ENCODE measurements at places on chromosomes 3 and 15.

DNA sequence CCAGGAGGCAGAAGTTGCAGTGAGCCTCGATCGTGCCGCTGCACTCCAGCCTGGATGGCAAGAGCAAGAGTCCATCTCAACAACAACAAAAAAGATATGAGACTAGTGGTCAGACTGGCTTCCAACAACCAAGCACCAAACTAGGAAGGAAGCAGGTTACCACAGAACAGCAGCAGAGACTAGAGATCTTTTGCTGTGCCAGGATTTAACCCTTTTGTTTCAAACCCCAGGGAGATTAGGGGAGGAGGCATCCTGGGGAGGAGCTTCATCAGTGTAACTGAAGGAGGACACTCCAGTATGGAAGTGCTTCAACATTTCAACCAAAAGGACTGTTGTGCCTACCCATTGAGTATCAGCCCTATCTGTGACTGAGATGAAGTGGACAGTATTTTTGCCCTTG is 240.3 kb downstream of the ZIC1 start:
- DNase-seq, result no peak

DNA sequence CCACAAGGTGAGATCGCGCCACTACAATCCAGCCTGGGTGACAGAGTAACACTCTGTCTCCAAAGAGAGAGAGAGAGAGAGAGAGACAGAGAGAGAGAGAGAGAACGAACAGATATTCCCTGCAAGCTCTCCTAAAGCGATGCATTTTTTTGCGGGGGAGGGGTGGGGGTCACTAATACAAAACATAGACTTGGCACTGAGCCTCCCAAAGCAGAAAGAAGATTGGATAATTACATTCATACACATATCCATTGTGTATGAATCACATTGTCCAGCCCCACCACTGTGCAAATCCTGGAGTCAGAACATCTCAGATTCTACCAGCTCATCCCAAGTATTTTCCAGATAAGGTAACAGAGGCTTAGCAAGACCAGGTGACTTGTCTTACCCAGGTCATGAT is 459.9 kb downstream of the MAGI1 start:
- DNase-seq, result no peak

GRCh38 chr3:11601446-11602238 is 42.1 kb downstream of the VGLL4 start:
- DNase-seq, result no peak

- no peak for DNase-seq
These were observed 153.7 kb downstream of the ANO10 start for GRCh38 chr3:43468133-43468532.
